ENCODE measurements at places on chromosomes 2 and 18. TPM values are rescaled to one million over a fixed set of nuclear protein-coding genes. Genes with fewer than 3 reads are reported as not detected.

ROCK1 gene
- total RNA-seq = 31.3 TPM

UGT1A7 gene
- total RNA-seq = not detected

RELCH gene
- 18.1 TPM for total RNA-seq

LTBP1 gene
- 21.6 TPM for total RNA-seq

VRK2 gene
- 20.9 TPM for total RNA-seq

RGPD3 gene
- under 0.01 TPM for total RNA-seq

ABCB11 gene
- total RNA-seq = not detected

Measured in lung microvascular endothelial cell (primary cell).